ENCODE measurements at places on chromosomes 16 and 17. TPM values are rescaled to one million over a fixed set of nuclear protein-coding genes. Genes with fewer than 3 reads are reported as not detected.

- no peak for DNase-seq
Measured at GRCh38 chr17:56113486-56113885, 39.8 kb upstream of the ANKFN1 start.

- DNase-seq = no peak
Measured at GRCh38 chr16:81350306-81350615, 35.5 kb downstream of the GAN start.

GRCh38 chr17:78977997-78978973 is 1.4 kb downstream of the LGALS3BP start:
- DNase-seq = no peak

- no peak for DNase-seq
Measured at GRCh38 chr17:5120036-5120435, 4.2 kb downstream of the USP6 start.

DNA sequence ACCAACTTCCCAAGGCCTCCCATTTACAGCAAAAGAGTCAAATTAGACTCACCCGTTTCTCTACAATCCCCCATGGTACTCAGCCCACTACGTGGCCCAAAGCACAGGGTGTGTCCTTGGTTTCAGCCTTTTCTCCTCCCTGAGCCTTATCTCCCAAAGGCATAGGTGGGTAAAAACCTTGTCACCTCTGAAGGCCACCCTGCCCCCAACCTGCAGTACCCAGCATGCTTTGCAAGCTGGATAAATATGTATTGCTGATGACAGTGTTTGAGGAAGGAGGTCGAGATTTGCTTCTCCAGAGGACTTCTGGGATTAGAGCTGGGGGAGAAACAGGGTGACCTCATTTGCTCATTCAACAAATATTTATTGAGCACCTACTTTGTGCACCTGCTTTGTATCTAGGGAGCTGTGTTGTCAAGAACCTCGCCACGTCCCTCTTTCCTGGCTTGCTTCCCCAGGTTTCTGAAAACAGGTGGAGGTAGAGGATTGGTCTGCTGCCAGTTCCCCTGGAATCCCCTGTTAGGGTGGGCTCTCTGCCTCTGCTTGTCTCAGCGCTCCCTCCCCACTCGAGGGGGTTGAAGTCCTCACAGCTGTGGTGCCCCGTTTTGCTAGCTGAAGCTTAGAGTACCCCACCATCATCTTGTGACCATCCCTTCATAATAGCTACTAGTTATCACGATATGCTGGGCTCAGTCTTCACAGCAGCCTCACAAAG is 3.0 kb downstream of the LASP1 start:
- DNase-seq = no peak

DNA sequence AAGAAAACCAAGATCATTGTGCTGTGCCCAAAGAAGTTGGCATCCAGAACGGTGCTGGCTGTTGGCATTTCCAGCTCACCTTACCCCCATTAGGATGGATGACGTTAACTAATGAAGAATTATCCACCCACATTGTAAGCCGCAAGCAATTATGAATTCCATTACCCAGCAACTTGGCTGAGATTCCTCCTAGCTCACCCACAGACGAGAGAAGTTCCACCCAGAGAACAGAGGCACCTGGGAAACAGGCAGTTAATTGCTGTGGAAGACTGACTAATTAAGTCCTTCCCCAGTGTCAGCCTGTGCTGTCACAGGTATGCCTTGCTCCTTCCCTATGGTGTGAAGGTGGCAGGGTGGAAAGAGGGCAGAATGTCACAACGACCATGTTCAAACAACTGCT is 456.2 kb upstream of the CDH5 start:
- DNase-seq = no peak

TADA2A gene
- 41.9 TPM for total RNA-seq
